ENCODE measurements at places on chromosomes 6 and 20.

DNA sequence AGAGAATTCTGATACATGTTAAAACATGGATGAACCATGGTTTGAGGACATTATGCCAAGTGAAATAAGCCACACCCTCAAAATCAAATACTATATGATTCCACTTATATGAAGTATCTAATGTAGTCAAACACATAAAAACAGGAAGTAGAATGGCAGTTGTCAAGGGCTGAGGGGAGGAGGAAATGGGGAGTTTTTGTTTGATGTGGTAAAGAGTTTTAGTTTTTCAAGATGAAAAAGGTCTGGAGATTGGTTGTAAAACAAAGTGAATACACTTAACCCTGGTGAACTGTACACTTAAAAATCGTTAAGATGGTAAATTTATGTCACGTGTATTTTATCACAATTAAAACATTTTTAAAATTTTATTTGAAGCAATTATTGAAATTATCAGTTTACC, 127.4 kb upstream of the GRIK2 start:
- DNase-seq, result no peak

DNA sequence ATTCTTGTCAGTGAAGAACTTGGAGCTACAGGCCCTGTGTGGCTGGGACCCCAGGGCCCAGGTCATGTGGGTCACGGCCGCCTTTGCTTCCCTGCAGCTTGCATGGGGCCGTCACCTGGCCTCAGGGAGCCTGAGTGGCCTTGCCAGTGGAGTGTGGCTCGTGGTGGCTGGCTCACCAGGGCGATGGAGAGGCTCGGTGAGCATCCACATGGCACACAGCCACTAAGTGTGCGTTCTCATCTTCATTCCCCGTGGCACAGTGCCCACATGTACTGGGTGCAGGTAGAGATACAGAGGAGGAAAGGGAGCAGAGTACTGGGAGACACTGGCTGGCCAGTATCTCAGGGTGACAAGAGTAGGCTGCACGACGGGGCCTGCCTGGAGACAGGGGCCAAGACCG, 21.5 kb downstream of the MANBAL start:
- DNase-seq, result no peak

DNA sequence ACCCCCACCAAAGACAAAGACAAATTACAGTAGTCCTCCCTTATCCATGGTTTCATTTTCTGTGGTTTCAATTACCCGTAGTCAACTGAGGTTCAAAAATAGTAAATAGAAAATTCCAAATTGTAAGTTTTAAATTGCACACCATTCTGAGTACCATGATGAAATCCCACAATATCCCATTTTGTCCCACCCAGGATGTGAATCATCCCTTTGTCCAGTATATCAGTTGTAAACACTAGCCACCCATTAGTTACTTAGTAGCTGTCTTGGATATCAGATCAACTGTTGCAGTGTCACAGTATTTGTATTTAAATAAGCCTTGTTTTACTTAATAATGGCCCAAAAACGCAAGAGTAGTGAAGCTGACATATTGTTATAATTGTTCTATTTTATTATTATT, 364.0 kb upstream of the ARID1B start:
- no peak for DNase-seq

DNA sequence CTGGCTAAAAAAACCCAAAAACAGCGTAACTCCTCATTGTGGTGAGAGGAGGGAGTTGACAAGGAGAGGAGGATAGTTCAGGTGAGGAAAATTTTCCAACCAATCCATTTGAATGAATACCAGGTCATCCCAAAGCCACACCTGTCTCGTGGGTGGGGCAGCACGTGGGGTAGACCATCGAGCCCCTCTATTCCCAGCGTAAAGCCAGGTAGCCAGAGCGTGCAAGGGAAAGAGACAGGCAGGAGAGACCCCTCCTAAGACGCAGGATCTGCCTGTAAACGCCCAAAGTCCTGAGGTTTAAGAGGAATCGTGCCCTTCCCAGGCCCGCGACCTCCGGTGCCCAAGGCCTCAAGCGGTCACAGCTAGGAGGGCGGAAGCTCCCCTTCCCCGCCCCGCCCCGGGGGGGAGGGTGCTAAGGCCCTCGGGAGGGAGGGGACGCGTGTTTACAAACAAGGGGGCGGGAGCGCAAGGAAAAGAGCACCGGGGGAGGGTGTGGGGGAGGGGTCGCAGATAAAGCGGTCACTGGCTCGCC, 712 bp downstream of the RXRB start:
- no peak for DNase-seq

DNA sequence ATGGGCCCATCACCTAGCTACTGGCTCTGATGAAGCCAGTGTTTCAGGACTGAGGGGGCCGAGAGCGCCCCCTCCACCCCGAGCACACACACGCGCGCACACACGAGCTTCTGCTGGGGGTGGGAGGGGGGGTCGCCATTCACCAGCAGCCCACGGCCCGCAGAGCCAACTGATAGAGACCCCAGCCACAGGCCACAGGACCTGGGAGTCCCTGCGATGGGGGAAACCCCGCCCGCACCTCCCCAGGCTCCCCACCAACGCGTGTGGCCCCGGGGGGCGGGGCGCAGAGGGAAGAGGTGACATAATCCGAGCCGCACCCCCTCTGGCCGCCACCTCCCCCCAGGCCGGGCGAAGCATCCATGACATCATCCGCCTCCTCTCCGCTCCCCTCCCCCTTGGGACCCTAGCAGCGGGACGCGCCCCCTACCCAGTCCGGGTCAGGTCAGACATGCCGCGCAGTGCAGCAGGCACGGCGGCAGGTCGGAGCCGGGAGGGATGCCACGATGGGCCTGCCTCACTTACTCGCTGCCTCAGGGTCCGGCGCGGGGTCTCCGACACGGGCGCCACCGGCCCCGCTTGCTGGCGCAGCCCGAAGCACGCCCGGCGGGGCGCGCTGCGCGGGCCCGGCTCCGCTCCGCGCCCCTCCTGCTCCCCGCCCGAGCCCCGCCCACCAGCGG, at the start of gene LZTS3:
TSS of gene LZTS3 (minus strand) at position 617 of the 677 bp plus-strand sequence. CDS start 6,386 bp downstream, outside the sequence.
- peak; percentile 72 for DNase-seq

GRCh38 chr6:35178932-35179832, 34.6 kb upstream of the SCUBE3 start:
- no peak for DNase-seq

DNA sequence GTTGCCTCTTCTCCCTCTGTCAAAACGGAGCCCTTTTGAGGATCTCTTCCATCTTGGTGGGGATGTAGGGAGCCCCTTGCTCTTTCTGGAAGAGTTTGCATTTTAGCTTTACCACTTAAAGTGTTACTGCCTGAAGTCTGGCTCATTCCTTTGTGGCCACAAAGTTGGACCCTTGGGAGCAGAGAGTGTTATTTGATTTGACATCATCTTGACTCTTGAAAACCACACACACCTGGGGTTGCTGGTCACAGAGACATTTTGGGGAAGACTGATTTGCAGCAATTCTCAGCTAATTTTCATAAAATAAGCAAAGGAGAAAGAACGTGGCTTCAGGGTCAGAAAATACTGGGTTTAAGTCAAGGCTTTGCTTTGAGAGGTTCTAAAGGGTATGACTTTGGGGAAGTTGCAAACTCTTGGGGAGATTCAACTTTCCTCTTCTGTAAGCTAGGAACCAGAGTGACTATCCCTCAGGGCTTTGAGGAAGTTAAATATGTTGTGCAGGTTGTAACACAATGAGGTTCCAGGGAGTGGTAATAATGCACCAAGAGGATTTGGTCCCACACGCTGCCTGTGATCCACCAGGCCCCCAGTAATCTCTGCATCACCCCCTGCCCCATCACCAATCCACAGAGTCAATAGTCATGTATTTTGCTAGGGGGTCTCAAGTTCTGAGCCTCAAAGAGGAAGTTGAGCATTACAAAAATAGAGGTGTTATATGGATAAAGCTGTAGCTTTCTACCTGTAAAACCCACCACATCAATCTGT, 141.6 kb upstream of the SLC24A3 start:
- no peak for DNase-seq

DNA sequence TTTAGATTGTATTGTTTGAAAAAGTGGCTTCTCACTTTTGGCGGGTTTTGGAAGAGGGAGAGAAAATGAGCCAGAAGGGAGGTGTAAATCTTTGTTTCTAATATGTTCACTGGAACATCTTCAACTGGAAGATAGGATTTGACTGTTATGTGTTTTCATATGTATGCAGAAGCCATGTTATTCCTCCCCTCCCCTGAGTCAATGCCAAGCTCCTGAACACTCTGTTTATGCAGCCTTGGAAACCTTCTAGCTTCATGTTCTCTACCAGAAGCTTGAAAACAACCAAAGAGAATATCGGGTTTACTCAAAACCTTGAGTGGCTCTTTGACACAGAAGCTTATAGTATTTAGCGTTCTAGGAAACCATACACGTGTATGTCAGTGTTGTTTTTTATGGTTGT, 279.1 kb downstream of the PRL start:
- no peak for DNase-seq

DNA sequence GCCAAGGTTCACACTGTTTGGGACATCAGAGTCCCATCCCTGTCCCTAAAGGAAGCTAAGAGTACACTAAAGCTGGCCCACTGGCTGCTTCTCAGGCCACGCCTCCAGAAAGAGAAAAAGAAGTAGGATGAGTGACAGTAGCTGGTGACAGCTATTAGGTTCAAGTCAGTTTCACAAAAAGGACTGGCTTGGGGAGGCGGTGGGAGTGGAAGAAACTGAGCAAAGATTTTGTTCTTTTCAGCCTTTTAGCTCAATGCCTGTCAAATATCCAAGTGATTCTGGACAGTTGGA, 374.7 kb downstream of the ZFAND3 start:
- no peak for DNase-seq

DNA sequence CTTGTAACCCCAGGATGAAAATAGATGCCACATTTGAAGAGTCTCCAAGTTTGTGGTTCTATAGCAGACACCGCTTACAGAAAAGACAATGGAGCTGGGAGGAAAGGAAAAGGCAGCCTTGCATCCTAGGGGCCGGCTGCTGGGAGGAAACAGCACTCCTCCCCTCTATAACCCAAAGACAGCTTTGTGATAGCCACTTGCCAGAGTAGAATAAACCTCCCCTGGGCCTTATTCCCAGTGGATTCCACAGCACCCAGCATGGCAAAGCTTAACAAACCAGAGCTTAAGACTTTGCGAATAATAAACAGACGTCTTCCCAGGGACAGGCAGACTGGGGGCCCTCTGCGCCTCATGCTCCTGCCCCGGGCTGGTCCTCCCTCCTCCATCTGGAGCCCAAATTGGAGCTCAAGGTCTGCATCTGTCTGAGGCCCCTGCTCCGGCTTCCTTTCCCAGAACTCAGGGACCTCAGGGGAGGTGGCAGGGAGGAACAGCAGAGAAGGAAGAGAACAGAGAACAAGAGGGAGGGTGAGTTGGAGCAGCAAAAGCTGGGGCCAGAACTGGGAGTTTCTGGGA, 8.8 kb upstream of the TAF8 start:
- no peak for DNase-seq

- DNase-seq, result no peak
Observed at GRCh38 chr6:127186889-127187288, 68.4 kb downstream of the RSPO3 start.

DNA sequence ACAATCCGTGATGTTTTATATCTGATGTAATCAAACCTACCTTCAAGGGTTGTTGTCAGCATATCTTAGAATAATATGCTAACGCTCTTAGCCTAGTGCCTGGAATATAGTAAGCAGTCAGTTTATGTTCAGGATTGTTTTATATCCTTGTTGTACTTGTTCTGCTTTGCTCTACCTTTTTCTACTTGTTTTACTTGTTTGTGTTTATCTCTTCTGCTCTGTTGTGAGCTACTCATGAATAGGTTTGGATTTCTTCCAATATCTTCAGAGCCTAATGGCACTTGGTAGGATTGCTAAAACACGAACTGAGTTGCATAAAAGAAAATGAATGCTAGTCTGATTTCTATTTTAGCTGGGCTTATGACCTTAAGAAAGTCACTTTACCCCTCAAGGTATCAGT, 40.1 kb downstream of the DNAH8 start:
- no peak for DNase-seq

DNA sequence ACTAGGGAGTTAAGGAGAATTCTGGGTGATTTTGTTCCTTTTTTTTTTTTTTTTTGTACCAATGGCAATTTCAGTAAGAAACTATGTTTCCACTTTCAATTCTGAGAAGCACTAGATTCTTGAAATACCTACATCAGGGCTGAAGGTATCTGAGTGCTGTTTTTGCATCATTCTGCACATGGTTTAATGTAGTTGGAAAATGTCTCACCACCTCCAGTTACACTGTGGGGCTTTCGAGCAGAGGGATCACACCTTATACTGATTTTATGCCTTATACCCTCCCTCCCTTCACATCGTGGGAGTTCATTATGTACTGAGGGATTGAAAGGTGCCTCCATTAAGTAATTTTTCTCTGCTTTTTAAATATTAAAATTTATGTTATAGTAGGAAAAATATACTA, 144.8 kb downstream of the KLHL32 start:
- DNase-seq, result no peak

DNA sequence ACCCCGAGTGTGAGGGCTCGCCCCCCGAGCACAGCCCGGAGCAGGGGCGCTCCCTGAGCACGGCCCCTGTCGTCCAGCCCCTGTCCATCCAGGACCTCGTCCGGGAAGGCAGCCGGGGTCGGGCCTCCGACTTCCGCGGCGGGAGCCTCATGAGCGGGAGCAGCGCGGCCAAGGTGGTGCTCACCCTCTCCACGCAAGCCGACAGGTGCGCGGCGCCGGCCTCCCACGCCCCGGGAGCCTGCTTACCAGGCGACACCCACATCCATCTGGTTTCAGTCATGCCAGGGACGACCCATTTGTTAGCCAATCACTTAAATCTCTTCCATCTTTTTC, 73.5 kb upstream of the PBOV1 start:
- DNase-seq, result no peak

DNA sequence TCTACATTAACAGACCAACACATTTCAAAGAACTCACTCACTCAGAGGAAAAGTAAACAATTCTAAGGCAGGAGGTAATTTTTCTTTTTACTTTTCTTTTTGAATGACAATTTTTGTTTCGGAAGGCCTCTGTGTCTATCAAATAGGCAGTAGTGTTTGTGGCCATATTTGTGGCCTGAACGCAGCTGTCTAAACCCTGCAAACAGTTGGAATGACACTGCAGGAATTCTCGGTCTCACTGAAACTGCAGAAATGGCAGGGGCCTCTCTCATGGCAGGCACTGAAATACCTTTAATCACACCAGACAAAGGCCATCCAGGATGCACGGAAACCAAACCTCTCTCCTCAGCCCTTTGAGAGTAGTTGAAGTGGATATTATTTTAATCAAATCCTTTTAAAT, 30.4 kb downstream of the FYN start:
- DNase-seq, result no peak

- no peak for DNase-seq
Observed at GRCh38 chr6:125834348-125834747, 43.6 kb downstream of the NCOA7 start.

DNA sequence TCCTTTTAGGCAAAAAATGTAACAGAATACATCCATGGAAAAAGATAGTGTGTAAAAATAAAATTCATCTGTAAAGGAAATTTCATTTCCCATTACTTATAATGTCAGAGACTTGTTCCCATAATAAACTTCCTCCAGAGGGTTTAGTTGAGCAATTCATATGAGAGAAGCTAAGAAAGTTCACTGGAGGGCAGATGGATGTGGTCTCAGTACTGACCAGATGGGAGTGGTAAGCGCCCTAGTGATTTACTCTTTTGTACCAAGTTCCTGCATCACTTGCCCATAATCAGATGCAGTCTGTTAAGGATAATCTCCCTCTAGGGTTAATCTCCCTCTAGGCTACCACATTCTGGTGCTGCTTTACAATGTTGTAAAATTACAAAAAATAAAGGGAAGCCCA, 61.7 kb downstream of the ESF1 start:
- no peak for DNase-seq
